SK-MEL-5 (cell line): ENCODE measurements at places on chromosomes 6 and 20. TPM values are rescaled to one million over a fixed set of nuclear protein-coding genes. Genes with fewer than 3 reads are reported as not detected.
A peak's percentile ranks its signal among the peaks of the same experiment; 100 is the strongest.

- DNase-seq: no peak
These were observed 41.0 kb downstream of the SLC9A8 start for GRCh38 chr20:49853640-49854039.

DNA sequence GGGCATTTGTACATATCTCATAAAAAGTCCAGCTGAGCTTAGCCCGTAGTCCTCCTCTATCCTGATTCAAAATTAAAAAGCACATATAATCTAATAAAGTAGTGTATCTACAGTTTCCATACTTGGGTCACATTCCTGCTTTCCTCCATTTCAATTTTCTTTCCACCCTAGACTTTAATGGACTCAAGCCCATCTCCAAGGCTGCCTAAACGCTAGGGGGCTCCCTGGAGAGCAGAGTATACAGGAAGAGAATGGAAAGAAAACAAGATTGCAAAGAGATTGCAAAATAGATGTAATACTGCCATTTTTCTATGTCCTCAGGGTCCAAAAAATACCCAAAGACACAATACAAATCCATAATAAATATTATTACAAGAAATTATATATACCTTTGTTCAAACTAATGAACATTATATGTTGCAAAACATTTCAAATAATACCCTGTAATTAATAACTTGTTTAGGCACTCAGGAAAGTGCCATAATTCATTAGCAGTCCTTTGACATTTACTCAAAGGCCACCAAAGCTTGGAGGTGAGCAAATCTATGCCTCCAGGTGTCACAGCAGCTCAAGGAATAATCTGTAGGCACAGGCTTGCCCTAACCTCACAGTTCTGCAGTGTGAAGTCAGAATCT is 2.4 kb upstream of the MCM3 start:
- DNase-seq: peak; percentile 90

GRCh38 chr6:158219228-158219627 is 51.1 kb downstream of the GTF2H5 start:
- DNase-seq: peak; percentile 93

DNA sequence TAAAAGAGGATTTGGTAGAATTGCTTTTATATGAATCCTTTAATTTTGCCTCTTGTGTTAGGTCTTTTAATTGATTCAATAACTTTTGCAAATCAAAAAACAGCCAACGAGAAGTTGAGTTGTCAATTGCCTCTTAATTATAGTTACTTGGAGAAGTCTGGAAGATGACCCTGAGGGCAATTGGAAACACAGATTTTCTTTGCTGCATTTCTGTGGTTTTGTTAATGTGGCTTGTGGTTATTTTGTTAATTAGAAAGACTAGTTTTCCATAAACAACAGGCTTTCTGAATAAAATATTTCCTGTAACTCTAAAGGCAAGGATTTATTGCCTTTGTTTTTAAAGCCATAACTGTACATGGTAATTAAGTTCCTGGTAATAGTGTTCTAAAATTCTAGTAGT is 513.0 kb downstream of the EPHA7 start:
- no peak for DNase-seq

DNA sequence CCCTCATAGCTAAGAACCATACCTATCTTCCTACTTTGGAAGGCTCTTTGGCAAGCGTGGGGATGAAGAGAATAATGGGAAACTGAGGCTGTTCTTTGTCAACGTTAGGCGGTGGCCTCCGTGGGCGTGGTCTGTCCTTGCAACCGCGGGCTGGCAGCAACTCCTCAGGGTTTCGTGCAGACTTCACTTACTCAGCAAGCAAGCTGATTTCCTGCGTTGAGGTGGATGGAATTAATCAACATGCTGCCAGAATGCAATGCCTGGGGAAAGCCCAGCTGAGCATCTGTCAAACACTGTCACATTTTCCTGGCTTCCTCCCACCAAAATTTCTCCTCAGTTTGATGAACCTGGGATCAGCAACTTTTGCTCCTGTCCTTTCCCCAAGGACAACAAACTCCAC is 9.2 kb upstream of the IL17F start:
- DNase-seq: no peak

DNA sequence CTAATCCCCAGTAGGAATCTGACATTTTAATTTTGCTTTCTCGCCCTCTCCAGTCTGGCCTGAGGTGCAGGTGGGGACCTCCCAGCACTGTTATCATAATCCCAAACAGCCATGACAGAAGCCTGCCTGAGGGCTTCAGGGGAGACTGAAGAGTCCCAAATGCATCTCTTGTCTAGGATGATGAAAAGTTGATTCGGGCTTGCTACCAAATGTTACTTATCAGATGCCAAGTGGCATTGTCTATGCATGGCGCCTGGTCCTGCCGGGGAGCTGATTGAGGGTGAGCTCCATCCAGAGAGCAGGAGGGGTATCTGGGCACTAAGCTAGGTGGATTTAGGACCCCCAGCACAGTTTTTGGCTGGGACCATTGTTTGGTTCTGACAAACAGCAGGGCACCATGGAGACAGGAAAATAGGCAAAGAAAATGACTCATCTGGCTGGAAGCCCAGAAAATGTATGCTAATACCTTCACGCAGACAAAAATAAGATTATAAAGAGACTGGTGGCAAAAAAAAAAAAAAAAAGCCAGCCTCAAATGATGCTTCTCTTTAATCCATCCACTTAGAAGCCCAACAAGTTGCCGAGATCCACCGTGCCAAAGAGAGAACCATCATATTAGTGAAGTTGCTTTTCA is 513.7 kb upstream of the SULF2 start:
- peak; percentile 36 for DNase-seq

DNA sequence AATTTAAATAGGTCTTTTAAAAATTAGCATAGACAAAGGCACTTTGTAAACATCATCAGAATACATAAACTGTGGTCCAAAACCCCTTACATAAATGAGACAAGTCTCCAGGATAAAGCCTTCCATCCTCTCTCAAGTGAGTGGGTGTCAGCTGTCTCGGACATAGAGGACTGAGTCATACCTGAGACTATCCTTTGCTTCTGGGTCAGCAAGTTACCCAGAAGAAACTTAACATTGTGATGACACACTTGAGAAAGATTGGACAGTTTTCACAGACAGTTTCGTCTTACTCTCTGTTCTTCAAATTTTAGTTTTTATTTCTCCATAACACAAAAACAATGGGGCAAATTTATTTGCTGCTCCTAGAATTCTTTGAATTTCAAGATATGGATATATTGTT is 838.0 kb downstream of the DHX35 start:
- no peak for DNase-seq

DNA sequence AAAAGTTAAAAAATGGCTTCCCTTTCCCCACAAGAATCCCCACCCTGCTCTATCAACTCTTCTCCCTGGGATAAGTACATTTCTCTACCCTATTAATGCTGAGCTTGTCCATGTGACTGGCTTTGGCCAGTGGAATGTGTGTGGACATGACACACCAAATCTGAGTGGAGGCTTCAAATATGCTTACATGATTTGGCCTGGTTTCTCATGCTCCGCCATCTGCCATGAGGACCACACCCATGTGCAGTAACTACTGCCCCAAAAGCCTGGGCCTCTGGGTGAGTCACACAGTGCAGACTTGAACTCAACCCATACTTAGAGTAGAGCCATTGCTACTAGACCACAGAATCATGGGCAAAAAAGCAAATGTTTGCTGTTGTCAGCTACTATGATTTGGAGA is 65.4 kb downstream of the PRND start:
- no peak for DNase-seq

DNA sequence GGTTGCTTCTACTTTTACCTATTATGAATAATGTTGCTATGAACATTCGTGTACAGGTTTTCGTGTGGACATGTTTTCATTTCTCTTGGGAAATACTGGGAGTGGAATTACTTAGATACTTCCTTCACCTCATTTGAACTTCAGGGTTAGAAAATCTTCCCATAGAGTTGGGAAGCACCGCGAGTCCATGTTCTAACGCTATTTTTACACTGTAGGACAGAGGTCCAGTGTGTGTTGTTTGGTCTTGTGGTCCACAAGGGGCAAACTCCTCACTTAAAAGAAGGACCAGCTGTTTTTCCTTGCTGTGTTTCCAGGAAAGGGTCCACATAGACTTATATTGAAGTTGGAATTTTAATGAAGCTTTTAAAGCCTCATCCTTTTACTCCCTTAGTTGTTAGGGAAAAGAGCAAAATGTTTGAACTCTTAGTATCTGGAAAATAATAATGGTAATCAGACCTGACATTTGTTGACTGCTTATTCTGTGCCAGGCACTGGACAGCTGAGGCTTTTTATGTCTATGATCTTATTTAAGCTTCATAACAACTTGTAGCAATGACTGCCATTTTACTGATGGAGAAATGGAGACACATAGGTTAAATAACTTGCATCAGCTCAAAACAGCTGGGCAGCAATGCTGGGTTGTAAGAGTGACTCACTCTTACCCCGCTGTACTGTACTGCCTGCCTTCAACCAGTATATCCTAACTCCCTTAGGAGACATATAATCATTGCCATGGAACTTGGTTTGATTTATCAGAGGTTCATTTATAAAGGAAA is 52.0 kb downstream of the CDC5L start:
- DNase-seq: peak; percentile 47

- DNase-seq: no peak
These were observed 23.2 kb downstream of the TRERF1 start for GRCh38 chr6:42428326-42429041.

GRCh38 chr6:41170547-41171160 is 7.7 kb upstream of the TREM2 start:
- DNase-seq: no peak

DNA sequence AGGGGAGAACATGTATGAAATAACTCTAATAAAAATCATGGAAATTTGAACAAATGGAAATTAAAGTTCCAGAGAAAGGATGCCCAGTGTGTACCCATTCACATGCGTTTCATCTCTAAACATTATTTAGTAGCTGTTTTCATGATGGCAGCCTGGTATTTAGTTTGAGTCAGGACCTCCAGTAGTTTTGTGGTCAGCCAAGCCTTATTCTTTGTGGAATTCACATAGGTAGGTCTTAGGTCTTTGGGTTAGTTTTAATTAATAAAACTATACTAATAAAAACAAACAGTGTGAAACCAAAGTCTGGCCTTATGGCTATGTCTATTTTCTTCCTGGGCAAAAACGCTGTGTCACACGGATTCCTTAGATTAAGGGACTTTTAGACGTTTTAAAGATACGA is 137.8 kb downstream of the FOXC1 start:
- DNase-seq: no peak

DNA sequence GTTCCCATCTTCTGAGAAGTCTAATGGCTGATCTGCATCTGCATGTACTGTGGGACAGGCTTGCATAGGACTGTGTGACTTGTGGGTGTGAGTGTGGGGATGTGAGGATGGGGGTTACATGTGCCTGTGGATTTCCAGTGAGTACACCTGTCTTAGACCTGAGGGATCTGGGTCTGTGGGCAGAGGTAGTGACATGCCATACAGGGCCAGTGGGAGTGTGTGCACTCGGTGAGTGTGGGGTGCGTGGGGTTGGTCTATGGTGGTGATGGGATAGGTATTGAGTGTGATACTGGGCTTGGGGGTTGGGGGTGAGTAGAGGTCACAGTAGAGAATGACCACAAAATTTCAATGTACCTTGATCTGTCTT is 41.7 kb downstream of the VEGFA start:
- no peak for DNase-seq

- no peak for DNase-seq
These were observed 29.9 kb downstream of the FRK start for GRCh38 chr6:116030770-116031169.

DNA sequence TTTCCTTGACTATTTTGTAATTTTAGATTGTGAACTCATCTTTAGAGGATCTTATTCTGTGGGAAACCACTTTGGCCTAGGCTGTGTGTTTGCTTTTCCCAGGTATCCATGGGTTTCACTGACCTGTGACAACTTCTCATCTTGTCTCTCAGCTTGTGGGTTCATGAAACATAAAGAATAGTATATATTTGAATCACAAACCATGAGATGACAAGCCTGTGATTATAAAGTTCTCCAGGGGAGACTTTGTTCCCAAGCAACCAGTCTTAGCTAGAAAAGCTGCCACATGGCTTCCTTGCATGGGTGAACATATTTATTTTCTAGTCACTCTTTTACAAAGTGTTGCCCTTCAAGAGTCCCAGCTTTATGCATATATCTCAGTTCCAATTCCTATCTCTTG is 201.9 kb downstream of the UBE3D start:
- no peak for DNase-seq

GRCh38 chr20:1330075-1330830 is 1.3 kb upstream of the SDCBP2 start:
- DNase-seq: peak; percentile 33

DNA sequence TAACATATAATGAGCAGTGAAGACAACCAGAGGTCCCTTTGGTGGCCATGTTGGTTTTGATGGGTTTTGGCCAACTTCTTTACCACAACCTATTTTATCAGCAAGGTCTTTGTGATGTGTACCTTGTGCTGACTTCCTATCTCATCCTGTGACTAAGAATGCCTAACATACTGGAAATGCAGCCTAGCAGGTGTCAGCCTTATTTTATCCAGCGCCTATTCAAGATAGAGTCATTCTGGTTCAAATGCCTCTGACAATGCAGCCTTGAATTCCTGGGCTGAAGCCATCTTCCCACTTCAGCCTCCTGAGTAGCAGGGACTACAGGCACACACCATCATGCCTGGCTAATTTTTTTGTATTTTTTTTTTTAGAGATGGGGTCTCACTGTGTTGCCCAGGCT is 7.8 kb upstream of the TRIM38 start:
- no peak for DNase-seq

Gene RNF114
- 85.0 and 90.6 TPM in 2 replicates for total RNA-seq

Gene PNLDC1
- total RNA-seq: 0.05 TPM in 1 of 2 replicates, not detected in the other

Gene PPP1R14C
- total RNA-seq: 0.11 TPM in 1 of 2 replicates, not detected in the other

Gene MCCD1
- not detected in 2 replicates for total RNA-seq

Gene C6orf163
- 1.3 and 1.4 TPM in 2 replicates for total RNA-seq

Gene LKAAEAR1
- 1.1 TPM in 1 of 2 replicates, not detected in the other for total RNA-seq

Gene NRN1
- total RNA-seq: 57.4 and 64.2 TPM in 2 replicates
